Pulmonary artery endothelial cell (primary cell): ENCODE measurements at places on chromosomes 1 and 21. TPM values are rescaled to one million over a fixed set of nuclear protein-coding genes. Genes with fewer than 3 reads are reported as not detected.

The AGPAT3 gene
- 43.7 and 80.9 TPM in 2 replicates for total RNA-seq

The C1orf74 gene
- total RNA-seq, result 2.7 and 4.0 TPM in 2 replicates

The KANK4 gene
- total RNA-seq, result not detected in 2 replicates

The CCDC17 gene
- total RNA-seq, result 0.53 and 0.95 TPM in 2 replicates

The CD1D gene
- not detected in 2 replicates for total RNA-seq

The S100A16 gene
- 689 and 738 TPM in 2 replicates for total RNA-seq

The KCNE2 gene
- not detected in 2 replicates for total RNA-seq

The S100A1 gene
- not detected in 2 replicates for total RNA-seq

The GBP3 gene
- total RNA-seq, result 12.7 and 23.9 TPM in 2 replicates

The TSPEAR gene
- total RNA-seq, result not detected in 2 replicates

The SELL gene
- total RNA-seq, result 1.5 and 2.3 TPM in 2 replicates

The ROR1 gene
- total RNA-seq, result 2.5 and 3.3 TPM in 2 replicates

The BGLAP gene
- total RNA-seq, result 0.13 and 0.32 TPM in 2 replicates

The OR2T11 gene
- total RNA-seq, result not detected in 2 replicates

The C1orf53 gene
- total RNA-seq, result 1.5 and 4.0 TPM in 2 replicates

The KRTAP26-1 gene
- not detected in 2 replicates for total RNA-seq

The CRNN gene
- total RNA-seq, result not detected in 2 replicates

The TMEM52 gene
- 0.26 and 0.42 TPM in 2 replicates for total RNA-seq

The PTAFR gene
- 0.20 and 0.21 TPM in 2 replicates for total RNA-seq

The CHRM3 gene
- 1.6 TPM in 1 of 2 replicates, not detected in the other for total RNA-seq

The EPHA10 gene
- not detected in 2 replicates for total RNA-seq

The AGRN gene
- total RNA-seq, result 48.4 and 88.2 TPM in 2 replicates

The RAB13 gene
- 74.8 and 92.5 TPM in 2 replicates for total RNA-seq

The ASPM gene
- 27.8 and 54.6 TPM in 2 replicates for total RNA-seq

The TMPRSS3 gene
- total RNA-seq, result not detected in 2 replicates

The ERICH3 gene
- total RNA-seq, result not detected in 2 replicates

The RHEX gene
- not detected in 2 replicates for total RNA-seq

The RUNX3 gene
- under 0.01 TPM in 1 of 2 replicates, not detected in the other for total RNA-seq

The NKAIN1 gene
- total RNA-seq, result 0.32 TPM in 1 of 2 replicates, not detected in the other

The OPTC gene
- total RNA-seq, result not detected in 2 replicates

The JAM2 gene
- 2.2 TPM in 2 replicates for total RNA-seq

The ADORA1 gene
- not detected in 2 replicates for total RNA-seq

The FBLIM1 gene
- total RNA-seq, result 311 and 321 TPM in 2 replicates

The PLPPR5 gene
- total RNA-seq, result not detected in 2 replicates

The OVAAL gene
- total RNA-seq, result not detected in 2 replicates

The AMY1A gene
- total RNA-seq, result not detected in 2 replicates

The NBPF6 gene
- not detected in 2 replicates for total RNA-seq

The MPL gene
- total RNA-seq, result not detected in 2 replicates

The FAM229A gene
- 0.53 and 0.60 TPM in 2 replicates for total RNA-seq

The BMP8B gene
- 0.07 and 0.21 TPM in 2 replicates for total RNA-seq

The SMG5 gene
- total RNA-seq, result 47.6 and 95.3 TPM in 2 replicates

The PIGR gene
- total RNA-seq, result not detected in 2 replicates

The RNU1-4 gene
- total RNA-seq, result under 0.01 TPM in 2 replicates

The ZSWIM5 gene
- 0.46 and 0.95 TPM in 2 replicates for total RNA-seq

The TNFRSF18 gene
- total RNA-seq, result 0.18 TPM in 1 of 2 replicates, not detected in the other

The ANKRD35 gene
- 0.32 and 0.33 TPM in 2 replicates for total RNA-seq

The CELA3A gene
- total RNA-seq, result not detected in 2 replicates

The LRRN2 gene
- not detected in 2 replicates for total RNA-seq

The PTGFR gene
- total RNA-seq, result 0.13 and 0.18 TPM in 2 replicates

The C1orf141 gene
- not detected in 2 replicates for total RNA-seq

The S100B gene
- total RNA-seq, result not detected in 2 replicates

The KIF14 gene
- total RNA-seq, result 7.3 and 15.5 TPM in 2 replicates

The IVL gene
- total RNA-seq, result under 0.01 TPM in 1 of 2 replicates, not detected in the other

The CADM3 gene
- 0.21 and 29.6 TPM in 2 replicates for total RNA-seq

The ZMYND12 gene
- total RNA-seq, result 0.28 and 0.40 TPM in 2 replicates

The FAM151A gene
- not detected in 2 replicates for total RNA-seq
